Mesothelial cell of epicardium (in vitro differentiated cells): ENCODE measurements at places on chromosomes 6 and 20. TPM values are rescaled to one million over a fixed set of nuclear protein-coding genes. Genes with fewer than 3 reads are reported as not detected.

GRCh38 chr6:46491628-46492547 is 639 bp upstream of the RCAN2 start:
- peak overlapping the region; percentile 67 for H3K4me3 ChIP-seq
- H3K36me3 ChIP-seq, result no peaks in the 10 kb centered on the region
- DNase-seq, result peak; percentile 19

The CDSN gene
- total RNA-seq, result not detected in 3 replicates

DNA sequence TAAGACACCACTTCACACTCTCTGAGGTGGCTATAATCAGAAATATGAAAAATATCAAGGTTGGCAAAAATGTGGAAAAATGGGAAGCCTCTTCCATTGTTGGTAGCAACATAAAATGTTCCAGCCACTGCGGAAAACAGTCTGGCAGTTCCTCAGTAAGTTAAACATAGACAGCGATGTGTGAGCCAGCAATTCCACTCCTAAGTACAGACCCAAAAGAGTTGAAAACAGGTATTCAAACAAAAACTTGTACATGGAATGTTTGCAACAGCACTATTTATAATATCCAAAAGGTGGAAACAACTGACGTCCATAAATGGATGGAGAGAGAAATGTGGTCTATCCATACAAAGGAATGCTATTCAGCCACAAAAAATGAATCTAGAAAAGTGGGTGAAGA is 7.4 kb upstream of the PPDPF start:
- H3K4me1 ChIP-seq, result peaks cover 2% of the 10 kb centered on the region
- H3K4me3 ChIP-seq, result no peak overlapping the region
- H3K36me3 ChIP-seq, result no peaks in the 10 kb centered on the region

DNA sequence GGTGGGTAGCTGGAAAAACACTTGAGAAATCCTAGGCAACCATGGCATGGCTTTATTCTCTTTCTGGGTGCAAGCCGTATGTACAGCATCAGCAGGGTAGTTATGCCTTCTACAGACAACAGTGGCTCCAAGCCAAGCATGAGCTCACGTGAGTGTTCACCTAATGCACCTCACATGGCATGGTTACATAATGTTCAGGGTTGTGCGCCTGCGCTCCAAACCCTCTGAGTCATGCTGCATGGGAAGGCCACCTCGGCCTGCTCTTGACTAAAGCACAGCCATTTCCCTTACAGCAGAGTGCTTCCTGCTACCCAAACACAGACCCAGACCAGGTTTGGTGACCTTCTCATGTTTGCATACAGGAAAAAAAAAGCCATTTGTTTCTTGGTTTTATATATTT is 96.2 kb downstream of the VIP start:
- H3K4me3 ChIP-seq, result no peak overlapping the region
- no peaks in the 10 kb centered on the region for H3K27me3 ChIP-seq
- H3K4me1 ChIP-seq, result no peaks in the 10 kb centered on the region

The HTR1B gene
- 0.20 to 0.38 TPM (median 0.25 TPM) in 3 replicates for total RNA-seq

DNA sequence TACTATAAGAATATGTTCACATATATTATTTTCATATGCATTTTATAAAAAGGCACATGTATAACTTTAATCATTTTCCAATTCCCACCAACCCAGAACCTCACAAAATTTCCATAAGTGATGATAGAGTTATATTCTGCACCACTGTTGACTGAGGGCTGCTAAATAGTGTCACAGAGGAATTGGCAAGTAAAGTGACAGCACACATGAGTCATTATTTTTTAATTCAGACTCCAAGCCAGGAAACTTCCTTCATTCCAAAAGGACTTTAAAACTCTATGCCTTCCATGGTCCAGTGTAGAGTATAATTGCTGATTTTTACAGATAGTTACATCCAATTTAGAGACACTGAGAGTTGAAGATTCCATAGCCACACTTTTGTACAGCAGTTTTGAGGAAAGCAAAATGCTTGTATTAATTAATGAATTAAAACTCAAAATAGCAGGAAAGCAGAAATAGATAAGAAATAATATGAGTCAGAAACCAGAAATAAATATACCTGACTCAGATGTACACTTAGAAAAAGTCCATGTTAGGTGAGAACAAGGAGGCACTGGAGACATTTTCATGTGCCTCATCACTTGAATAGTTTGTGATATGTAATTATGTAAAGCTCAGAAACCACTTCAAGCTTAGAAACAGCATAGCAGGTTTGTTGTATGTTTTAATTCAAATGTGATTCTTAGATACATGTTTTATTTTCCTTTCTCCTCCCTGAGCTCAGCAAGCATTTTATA is 425.2 kb upstream of the OPRM1 start:
- H3K27ac ChIP-seq, result no peak overlapping the region
- no peak overlapping the region for H3K4me3 ChIP-seq
- H3K27me3 ChIP-seq, result peaks cover 5% of the 10 kb centered on the region
- DNase-seq, result no peak
- H3K36me3 ChIP-seq, result no peaks in the 10 kb centered on the region
- H3K4me1 ChIP-seq, result peaks cover 16% of the 10 kb centered on the region

DNA sequence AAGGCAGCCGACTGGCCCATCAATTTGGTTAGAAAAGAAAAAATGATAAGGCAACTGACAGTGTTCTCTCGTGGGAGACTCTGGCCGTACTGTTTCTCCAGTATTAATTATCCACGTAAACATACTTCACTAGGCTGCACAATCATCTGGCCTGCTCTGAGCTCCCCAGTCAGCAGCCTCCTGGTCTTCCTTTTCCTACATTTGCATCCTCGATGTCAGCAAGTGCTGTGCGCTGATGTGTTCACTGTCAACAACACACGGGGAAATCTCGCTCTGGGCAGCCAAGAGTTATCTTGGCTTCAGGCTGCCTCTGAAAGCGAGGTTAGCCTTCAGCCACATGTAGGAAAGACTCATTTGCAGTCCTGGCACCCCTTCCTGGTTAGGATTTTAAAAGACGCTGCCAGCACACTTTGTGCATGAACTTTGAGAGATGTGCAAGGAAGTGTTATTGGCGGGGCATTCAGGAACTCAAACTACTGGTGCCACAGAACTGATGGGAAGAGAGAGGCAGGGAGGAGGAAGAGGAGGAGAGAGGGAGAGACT is 460.5 kb upstream of the ARID1B start:
- H3K36me3 ChIP-seq, result no peaks in the 10 kb centered on the region
- peaks cover 4% of the 10 kb centered on the region for H3K27me3 ChIP-seq
- H3K4me3 ChIP-seq, result no peak overlapping the region

- H3K36me3 ChIP-seq, result no peaks in the 10 kb centered on the region
- no peak overlapping the region for H3K27ac ChIP-seq
- DNase-seq, result no peak
- no peak overlapping the region for H3K4me3 ChIP-seq
These were observed 43.6 kb downstream of the ADGRF1 start for GRCh38 chr6:46998436-46999017.
